ENCODE measurements at places on chromosomes 5 and 9.

DNA sequence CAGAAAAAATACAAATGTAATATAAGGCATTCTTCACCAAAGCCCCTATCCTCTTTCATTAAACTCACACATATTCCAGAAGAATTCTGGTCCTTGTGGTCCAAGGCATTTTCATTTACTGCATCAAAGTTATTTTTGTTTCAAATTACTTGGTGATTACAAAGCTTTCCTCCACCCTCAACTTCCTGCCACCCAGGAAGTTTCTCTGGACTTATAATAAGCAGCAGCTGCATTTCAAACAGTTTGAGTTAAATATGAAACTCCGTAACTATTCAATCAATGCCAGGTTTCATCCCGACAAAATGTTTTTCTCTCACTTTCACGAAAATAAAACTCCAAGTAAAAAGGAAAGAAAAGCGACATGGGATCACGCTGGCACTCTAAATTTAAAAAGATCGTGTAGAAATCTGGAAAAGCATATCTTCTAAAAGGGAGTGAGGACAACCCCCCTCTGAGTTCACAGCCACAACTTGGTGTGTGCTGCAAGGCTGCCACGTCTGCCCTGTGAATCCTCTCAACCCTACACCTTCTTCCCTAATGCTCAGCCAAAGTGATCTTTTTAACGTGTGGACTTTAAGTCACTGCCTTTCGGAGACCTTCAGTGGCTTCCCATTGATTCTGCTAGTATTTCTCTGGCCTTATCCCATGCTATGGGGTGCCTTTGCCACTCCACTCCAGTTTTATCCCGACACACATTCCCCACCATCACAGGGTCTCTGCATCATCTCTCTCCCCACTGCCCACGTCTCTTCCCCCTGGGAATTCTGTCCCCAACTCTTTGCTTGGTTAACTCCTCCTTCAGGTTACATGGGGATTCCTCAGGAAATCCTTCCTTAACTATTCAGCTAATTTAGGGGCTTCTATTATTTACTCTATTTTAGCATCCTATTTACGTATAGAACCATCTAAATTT, 91.1 kb upstream of the CER1 start:
- no peak for DNase-seq

GRCh38 chr5:178201221-178201926, 3.0 kb upstream of the HNRNPAB start:
- no peak for DNase-seq

GRCh38 chr5:94830520-94830919, 212.1 kb downstream of the SLF1 start:
- DNase-seq: peak; percentile 39

GRCh38 chr5:59575648-59576445, 317.7 kb downstream of the PDE4D start:
- no peak for DNase-seq

DNA sequence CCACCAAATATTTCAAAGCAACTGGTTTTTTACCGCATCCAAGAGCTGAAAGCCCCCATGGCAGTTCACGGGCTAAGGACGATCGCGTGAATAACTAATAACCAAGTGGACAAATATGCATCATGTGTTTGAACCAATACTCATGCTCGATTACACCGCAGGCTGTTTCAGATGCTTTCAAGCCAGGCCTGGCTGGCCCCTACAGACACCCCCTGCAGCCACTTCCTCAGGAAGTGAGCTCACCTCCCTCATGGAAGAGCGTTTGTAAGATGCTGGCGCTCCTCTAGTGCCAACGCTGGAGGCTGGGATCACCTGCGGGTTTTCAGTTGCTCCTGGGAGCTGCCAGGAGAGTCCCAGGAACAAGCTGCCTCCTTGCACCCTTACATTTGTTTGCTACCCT, 53.9 kb upstream of the PTCH1 start:
- peak; percentile 20 for DNase-seq

DNA sequence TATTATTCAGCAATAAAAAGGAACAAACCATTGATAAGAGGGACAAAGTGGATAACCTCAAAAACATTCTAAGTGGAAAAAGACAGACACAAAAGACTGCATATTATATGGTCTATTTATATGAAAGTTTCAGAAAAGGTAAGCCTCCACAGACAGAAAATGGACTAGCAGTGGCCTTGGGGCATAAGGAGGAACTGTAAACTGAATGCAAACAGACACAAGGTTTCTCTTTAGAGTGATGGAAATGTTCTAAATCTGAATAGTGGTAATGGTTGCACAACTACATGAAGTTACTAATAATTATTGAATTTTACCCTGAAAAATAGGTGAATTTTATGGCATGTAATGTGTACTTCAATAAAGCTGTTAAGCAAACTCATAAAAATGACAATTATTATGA, 286.3 kb upstream of the PAPPA start:
- no peak for DNase-seq

- DNase-seq: no peak
Observed at GRCh38 chr9:70495514-70495913, 81.1 kb upstream of the KLF9 start.

- DNase-seq: no peak
Observed at GRCh38 chr5:81774374-81774773, 23.5 kb upstream of the SSBP2 start.

- DNase-seq: no peak
Observed at GRCh38 chr9:117732494-117732893, 28.3 kb downstream of the TLR4 start.

- no peak for DNase-seq
Observed at GRCh38 chr5:55851675-55851979, 470 bp downstream of the IL31RA start.

GRCh38 chr5:15365070-15365469, 134.9 kb upstream of the FBXL7 start:
- DNase-seq: no peak

DNA sequence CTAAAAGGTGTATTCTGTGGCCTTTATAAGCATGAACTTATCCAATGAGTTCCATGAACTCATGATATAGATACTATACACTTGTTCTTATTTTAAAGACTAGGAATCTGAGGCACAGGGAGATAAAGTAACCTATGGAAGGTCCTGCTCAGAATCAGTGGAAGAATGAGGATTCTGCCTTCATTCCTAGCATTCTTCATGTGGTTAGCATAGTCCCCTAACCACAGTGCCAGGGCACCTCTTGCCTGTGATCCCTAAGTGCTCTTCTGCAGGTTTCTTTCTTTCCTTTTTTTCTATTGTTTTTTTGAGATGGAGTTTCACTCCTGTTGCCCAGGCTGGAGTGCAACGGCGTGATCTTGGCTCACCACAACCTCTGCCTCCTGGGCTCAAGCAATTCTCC, 174.1 kb downstream of the C9orf152 start:
- no peak for DNase-seq

DNA sequence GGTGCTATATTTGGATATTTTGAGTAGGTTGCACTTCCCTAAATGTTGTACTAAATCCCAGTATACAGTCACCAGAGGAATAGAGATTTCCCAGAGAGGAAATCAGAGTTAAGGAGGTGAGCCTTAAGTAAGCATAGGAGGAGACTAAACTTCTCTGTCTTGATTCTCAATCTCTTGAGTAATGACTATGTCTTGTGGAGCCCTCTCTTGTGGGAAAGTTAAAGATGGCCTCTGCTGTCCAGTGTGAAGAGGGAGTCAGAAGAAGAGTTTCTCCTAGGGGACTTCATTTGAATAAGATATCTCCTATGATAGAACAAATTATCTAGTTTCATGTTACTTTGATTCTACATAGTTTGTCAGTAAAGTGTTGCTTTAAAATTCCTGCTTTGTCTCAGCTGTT, 502.5 kb downstream of the PDE4D start:
- no peak for DNase-seq

- no peak for DNase-seq
Observed at GRCh38 chr5:32794086-32794485, 83.0 kb downstream of the NPR3 start.

DNA sequence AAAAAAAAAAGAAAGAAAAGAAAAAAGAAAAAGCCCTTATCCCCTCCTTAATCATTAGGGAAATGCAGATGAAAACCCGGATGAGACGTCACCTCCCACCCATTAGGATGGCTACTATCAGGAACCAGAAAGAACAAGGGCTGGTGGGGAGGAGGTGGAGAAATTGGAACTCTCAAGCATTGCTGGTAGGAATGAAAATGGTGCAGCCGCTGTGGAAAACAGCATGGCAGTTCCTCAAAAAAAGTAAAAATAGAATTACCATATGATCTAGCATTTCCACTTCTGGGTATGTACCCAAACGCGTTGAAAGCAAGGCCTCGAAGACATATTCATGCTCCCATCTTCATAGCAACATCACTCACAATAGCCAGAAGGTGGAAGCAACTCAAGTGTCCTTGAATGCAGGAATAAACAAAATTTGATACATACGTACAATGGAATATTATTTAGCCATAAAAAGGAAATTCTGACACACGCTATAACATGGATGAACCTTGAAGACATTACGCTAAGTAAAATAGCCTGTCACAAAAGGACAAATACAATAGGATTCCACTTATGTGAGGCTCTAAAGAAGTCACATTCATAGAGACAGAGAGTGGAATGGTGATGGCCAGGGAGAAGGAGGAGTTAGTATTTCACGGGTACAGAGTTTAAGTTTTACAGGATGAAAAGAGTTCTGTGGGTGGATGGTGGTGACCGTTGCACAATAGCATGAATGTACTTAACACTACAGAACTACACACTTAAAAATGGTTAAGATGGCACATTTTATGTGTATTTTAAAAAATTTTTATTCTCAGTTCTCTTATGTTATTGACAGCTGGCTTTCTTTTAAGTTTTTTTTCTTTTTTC, 166.8 kb upstream of the IER5L start:
- peak; percentile 74 for DNase-seq

DNA sequence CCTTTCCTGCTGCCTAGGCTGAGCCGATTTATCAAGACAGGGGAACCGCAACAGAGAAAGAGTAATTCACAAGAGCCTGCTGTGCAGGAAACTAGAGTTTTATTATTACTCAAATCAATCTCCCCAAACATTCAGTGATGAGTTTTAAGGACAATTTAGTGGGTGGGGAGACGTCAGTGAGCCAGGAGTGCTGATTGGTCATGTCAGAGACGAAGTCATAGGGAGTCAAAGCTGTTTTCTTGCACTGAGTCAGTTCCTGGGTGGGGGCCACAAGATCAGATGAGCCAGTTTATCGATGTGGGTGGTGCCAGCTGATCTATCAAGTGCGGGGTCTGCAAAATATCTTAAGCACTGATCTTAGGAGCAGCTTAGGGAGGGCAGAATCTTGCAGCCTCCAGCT, 19.0 kb downstream of the SNX24 start:
- DNase-seq: no peak

- no peak for DNase-seq
Observed at GRCh38 chr5:151383011-151383410, 35.7 kb upstream of the SLC36A2 start.

- DNase-seq: no peak
Observed at GRCh38 chr5:169299663-169300467, 1.1 kb downstream of the SLIT3 start.

- peak; percentile 14 for DNase-seq
Observed at GRCh38 chr5:32852535-32852934, 141.4 kb downstream of the NPR3 start.

DNA sequence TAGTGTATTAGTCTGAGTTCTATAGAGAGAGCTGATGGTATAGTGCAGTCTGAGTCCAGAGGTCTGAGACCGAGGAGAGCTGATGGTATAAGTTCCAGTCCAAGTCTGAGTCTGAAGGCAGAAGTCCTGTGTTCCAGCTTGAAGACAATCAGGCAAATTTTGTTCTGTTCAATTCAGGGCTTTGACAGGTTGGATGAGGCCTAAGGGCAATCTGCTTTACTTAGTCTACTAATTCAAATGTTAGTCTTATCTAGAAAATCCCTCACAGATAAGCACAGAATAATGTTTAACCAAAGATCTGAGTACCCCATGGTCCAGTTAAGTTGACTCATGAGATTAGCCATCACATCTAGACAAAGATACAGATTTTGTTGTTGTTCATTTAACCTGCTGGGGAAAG, 303.0 kb upstream of the KLF4 start:
- no peak for DNase-seq

DNA sequence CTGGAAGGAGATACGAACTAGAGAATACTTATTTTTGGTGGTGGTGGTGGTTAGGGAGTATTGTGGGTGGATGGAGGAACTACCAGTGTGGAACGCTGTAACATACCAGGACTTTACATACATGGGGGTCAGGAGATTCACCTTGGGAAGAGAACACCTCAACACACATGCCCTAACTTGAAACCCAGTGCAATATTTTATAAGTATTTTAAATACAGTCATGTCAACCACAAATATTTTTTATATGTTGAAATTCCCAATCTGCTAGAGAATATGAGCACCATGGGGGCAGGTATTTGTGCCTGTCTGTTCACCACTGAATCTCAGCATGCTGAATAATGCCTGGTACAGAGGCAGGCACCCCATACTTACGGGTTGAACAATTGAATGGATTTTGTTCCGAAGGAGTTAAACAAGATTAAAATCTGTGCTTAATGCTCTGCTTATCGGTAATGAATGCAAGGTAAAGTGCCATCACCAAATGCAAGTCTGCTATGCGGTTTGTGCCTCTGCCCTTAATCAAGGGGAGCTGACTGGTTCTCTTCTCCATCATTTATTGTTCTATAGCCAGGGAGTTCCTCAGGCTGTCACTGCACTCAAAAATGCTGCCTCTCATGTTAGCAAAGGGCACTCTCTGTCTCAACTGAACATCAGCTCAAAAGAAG, 65.3 kb downstream of the RASEF start:
- DNase-seq: no peak

- DNase-seq: no peak
Observed at GRCh38 chr5:125185740-125186139, 439.3 kb upstream of the ZNF608 start.

DNA sequence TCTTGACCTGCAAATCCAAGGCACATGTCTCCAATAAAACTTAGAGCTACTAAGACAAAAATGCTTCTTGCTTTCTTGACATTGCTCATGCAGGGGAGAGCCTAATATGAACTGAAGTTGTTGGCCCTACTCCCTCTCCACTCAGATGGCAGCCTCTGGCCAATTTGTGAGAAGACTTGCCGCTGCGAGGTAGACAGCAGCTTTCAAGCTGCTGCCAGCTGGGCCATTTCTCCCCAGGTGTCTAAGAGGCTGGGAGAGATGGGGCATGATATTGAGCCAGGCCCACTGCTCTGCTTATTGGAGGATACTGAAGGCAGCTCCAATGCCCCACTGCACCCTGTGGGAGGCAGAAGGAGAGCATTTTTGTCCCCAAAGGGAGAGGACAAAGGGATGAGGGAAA, 380.5 kb downstream of the RASEF start:
- no peak for DNase-seq

- peak; percentile 83 for DNase-seq
Observed at GRCh38 chr5:997001-997474, 11.6 kb upstream of the NKD2 start.

DNA sequence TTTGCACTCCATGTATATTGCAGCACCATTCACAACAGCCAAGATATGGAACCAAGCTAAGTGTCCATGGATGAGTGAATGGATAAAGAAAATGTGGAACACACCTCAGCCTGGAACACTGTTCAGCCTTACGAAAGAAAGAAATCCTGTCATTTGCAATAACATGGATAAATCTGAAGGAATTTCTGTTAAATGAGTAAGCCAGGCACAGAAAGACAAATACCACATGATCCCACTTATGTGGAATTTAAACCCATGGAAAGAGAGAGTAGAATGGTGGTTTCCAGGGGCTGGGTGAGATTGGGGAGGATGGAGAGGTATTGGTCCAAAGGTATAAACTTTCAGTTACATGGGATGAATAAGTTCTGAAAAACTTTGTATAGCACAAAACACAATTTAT, 228.9 kb upstream of the CD180 start:
- DNase-seq: no peak
